ENCODE measurements at places on chromosomes 7 and 10.

DNA sequence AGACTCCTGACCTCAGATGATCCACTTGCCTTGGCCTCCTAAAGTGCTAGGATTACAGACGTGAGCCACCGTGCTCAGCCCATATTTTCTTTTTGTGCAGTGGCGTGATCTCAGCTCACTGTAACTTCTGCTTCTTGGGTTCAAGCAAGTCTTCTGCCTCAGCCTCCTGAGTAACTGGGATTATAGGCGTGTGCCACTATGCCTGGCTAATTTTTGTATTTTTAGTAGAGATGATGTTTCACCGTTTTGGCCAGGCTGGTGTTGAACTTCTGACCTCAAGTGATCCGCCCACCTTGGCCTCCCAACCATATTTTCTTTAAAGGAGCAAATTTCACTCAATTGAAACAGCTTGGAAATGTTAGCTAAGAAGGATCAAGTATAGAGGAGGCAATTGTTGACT lies 16.5 kb downstream of the GBF1 start:
- no peak for DNase-seq

- no peak for DNase-seq
Measured at GRCh38 chr10:46062723-46063428, 16.8 kb upstream of the MSMB start.

DNA sequence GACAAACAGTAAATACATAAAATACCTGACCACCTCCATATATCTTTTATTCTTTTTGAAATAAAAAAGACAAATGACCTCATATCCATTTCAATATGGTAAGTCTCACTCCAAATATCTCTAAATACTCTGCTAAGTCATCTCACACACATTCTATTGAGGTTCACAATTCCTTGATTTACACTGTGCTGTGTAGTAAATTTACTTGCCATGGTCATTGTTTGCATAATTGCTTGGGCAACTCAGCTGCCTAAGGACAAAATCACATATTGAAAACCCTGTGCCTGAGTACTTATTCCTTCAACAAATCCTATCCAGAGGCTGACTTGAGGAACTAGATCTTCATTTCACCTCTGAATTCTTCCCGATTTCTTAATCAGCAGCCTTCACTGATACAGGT lies 176.4 kb downstream of the THSD7A start:
- DNase-seq = peak; percentile 18

- no peak for DNase-seq
Measured at GRCh38 chr10:17453035-17453372, 1.4 kb downstream of the ST8SIA6 start.

- no peak for DNase-seq
Measured at GRCh38 chr10:119113751-119114732, 10.1 kb downstream of the DENND10 start.

DNA sequence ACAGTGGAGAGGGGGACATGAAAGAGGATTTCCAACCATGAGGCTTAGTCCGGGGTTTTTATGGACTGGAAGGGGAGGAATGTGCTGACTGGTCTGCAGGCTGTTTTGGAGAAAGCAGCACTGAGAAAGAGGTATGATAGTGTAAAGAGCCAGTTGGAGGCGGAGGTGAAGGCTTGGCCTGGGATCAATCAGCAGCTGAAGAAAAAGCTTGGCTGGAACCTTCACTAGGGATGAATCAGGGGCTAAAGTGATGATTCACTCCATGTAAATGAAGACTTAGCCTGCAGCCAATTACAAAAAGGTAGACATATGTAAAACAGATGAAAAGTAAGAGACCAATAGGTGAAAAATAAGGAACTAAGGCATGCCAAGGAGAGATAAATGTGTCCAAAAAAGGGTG lies 1382.6 kb downstream of the GATA3 start:
- DNase-seq = no peak
